Right hindlimb (tissue), 1 donor: ENCODE measurements at places on chromosomes 2 and 18.

GRCh38 chr2:150062416-150062815, 425.1 kb downstream of the RND3 start:
- peak; percentile 61 for DNase-seq

DNA sequence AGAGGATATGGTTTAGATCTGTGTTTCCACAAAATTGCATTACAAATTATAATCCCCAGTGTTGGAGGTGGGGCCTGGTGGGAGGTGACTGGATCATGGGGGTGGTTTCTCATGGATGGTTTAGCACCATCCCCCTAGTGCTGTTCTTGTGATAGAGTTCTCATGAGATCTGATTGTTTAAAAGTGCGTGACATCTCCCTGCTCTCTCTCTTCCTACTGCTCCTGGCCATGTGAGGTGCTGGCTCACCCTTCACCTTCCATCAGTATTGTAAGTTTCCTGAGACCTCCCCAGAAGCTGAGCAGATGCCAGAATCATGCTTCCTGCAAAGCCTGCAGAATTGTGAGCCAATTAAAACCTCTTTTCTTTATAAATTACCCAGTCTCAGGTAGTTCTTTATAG, 33.1 kb downstream of the LHCGR start:
- DNase-seq, result no peak

- no peak for DNase-seq
Measured at GRCh38 chr18:62239475-62239874, 52.4 kb downstream of the RELCH start.

DNA sequence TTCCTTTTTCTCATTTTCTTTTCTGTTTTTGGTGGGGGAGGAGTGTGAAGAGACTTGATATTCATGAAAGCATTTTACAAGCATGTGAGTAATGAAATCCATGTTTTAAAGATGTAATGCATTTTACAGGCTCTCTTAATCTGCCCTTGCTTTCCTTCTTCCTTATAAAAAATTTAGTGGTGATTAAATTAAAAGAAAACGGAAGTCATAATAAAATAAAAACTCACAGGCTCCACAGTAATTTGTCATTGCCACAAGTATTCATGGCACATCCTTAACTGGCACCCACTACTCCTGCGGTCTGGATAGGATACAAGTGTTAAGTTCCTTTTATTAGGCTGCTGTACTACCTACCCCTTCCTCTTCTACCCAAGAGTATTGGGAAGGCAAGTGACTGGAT, 241.2 kb downstream of the SLC4A3 start:
- no peak for DNase-seq

- DNase-seq, result no peak
Measured at GRCh38 chr2:127084611-127085316, 22.2 kb downstream of the BIN1 start.

DNA sequence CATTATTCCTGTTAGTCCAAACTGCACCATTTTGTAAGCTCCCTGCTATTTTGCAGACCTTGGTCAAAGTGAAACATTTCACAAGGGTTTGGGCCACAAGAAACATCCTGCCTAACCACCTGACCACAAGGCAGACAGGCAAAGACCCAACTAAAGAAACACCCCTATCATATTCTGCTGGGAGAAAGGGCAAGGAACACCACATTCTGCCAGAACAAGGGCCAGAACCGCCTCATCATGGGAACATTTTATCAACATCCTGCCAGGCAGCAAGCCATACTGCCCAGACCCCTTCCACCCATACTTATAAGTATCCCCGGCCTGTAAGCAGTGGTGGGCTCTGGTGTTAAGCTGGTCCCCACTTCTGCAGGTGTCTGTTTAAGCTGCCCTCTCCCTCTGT, 12.0 kb upstream of the RAB31 start:
- DNase-seq, result no peak

DNA sequence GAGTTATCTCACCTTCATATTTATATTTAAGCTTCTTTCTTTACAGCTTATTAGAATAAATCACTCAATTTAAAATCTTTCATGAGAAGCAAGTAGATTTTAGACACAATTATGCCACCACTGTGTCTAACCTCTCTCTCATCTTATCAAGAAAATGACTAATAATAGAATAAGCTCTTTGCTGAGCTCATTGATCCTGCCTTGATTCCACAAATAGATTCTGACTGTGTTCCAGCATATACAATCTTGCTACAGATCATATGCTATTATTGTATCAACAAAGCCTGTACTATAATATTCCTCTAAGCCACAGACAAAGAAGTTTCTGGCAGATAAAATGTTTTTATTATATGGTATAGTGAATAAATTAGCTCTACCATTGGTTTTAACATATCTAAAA, 168.7 kb upstream of the GULP1 start:
- DNase-seq, result no peak

DNA sequence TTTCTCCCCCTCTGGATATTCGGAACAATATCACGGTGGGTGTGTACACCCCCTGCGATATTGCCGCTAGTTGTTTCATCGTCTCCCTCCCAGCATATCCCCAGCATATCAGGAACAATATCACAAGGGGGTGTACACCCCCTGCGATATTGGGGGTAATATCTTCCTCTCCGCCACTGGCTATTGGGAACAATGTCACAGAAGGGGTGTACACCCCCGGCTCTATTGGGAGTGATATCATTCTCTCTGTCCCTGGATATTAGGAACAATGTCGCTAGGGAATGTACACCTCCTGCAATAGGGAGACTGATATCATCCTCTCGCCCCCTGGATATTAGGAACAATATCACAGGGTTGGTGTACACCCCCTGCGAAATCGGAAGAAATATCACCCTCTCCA, 1932.0 kb downstream of the SUCLG1 start:
- DNase-seq, result no peak

DNA sequence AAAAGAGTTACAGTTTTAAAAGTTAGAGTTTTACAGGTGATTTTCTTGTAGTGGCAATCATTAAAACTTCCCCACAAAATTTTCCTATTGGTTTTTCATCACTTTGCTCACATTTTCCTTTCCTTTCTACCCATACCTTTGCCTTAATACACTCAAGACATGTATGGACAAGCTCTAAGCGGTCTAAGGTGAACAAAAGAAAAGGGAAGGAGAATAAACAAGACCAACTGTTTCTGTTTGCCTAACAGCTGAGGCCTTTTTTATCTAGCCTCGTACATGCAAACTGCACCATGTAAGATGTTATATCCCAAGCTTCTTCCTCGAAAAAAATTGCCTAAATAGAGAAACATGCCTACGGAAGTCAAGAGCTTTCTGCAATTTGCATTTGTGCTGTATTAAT, 33.9 kb upstream of the TBC1D8 start:
- DNase-seq, result no peak

- DNase-seq, result no peak
Measured at GRCh38 chr2:6692056-6692455, 173.7 kb downstream of the CMPK2 start.

DNA sequence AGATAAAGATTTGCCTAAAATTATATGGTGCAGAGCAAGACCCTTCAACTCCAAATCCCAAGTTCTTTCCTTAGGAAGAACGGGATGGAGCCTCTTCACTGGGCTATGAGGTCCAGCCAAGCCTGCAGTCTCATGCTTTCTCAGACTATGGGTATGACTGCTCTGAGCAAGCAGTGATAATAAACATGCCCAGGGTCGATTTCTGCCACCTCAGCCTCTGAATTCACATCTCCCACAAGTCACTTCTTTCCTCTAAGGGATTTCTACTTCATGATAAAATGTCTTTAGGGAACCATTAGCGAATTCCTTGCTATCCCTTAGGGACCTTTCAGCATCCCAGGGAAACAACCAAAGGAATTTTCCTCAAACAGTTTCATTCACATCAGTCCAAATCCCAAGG, 94.8 kb downstream of the GFPT1 start:
- DNase-seq, result no peak

DNA sequence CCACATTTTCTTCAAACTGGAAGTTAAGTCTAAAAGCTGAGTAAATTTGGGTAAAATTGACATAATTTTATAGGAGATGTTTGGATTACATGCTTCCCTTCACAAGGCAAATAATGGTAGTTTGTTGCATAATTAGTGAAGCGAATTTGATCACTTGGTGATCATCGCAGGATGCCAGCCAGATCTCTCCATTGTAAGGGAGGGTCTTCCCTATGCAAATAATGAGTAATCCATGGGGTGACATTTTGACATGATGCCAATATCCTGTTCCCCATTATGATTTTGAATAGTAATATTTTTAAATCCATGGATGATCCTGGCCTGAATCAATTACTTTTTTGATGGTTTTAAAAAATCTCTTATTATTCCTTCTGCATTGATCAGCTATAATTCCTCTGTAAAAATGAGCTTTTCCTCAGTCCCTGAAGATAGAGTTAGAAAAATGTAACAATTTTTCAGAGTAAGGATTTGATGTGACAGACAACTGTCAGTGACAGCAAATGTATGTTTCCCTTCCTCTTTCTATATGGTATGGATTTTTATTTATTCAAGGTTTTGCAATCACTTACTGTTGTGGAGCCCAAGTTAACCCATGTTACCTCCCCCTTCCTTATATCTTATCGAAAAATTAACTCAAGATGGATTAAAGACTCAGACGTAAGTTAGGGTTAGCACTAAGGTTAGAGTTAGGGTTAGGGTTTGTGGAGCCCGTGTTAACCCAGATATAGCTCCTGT, 21.4 kb downstream of the CCL20 start:
- DNase-seq, result no peak

DNA sequence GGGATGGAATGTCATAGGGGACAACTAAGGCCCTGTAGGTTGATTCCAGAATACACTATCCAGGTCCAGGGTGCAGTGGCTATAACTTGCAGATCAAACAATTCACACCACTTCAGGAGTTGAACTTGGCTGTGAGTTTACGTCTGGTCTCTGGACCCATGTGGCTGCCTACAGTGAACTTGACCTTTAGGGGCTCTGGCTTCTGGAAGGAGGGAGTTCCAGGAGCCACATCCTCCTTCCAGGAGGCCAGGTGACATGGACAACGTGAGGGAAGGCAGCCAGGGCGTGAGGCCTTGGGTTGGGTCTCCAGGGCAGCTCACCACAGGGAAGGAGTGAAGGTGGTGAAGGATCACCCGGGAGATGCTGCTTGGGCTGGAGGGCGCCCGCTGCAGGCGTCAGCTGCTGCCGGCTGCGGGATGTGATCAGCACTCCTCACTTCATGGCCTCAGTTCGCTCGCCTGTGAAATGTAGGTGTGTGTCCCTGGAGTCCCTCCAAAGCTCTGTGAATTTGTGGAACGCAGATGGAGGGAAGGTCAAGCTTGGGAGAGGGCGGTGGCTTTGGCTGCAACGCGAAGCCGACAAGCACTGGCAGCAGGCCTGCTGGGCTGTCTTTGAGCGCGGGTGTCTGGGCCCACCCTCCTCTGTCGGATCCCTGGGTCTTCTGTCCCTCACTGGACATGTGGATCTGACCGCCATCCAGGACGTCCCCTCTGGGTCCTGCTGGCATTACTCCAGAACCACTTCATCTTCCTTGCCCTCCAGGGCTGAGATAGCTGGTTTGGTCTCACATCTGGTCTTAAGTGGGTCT, 146.5 kb downstream of the GLI2 start:
- no peak for DNase-seq

- DNase-seq, result no peak
Measured at GRCh38 chr2:233799087-233799665, 21.0 kb downstream of the MROH2A start.

GRCh38 chr18:31680831-31681568, 3.4 kb downstream of the B4GALT6 start:
- no peak for DNase-seq

DNA sequence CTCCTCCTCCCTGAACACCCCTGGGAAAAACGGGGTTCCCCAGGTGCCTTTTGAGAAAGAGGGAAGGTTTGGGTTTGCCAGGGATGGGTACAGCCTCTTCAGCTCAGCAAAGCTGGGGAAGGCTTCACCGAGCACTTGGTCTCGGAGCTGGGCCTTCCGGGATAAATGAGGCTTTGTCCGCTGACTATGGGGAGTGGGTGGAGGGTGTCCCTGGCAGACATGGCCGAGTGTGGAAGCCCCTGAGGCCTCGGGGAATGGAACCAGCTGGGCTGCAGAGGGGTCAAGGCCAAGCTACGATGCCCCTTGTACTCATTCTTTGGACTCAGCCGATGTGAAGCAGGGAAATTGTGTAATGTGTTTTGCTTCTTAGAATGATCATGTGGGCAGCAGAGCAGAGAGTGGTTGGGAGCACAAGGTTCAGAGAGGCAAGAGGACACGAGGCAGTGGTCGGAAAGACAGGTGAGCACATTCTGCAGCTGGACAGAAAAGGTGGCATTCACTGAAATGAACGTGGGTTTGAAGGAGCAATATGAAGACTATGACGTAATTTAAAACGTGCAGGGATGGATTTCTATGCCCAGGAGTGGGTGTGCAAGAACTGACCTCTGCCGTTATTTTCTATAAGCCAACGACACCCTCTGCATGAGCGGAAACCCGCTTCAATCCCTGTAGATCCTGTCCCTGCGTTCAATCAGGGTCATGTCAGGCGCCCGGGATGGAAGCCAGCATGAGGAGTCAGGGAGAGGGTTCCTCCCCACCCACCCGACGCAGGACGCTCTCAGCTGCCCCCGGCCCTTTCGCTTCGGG, 142.6 kb downstream of the PXDN start:
- DNase-seq, result peak; percentile 43

- DNase-seq, result no peak
Measured at GRCh38 chr2:105403783-105404698, 5.2 kb upstream of the FHL2 start.

DNA sequence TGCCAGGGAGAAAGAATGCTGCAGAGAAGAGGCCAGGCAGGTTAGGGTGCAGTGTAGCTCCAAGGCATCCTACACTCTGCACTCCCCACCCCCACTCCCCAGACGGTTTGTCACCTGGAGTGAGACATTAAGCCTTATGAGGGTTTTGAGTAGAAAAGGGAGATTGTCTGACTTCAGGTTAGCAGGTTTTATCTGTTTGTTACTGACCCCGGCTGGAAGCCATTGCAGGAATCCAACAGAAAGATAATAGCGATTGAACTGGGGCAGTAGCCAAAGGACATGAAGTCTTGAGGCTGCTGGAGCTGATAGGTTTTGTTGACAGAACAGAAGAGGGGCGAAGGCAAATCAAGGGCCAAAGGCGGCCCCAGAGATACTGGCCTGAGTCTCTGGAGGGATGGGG, 36.0 kb upstream of the OR6B3 start:
- no peak for DNase-seq

DNA sequence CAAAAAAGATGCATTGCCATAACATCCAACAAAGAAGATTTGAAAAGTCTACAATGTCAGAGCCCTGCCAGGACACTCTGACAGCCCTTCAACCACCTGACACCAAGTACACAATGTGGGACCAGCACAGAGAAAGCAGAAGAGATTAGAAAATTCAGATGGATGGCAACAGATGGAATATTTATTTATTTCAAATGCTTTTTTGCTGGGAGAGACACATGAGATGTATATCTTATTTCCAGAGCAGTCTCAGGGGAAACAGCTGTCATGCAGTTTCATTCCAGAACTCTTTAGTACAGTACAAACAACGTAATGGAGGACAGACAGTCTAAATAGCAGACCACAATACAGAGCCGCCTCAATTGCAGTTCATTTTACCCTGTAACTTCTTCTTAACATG, 110.1 kb downstream of the MAIP1 start:
- peak; percentile 61 for DNase-seq

GRCh38 chr2:129337076-129337475, 642.4 kb upstream of the RAB6C start:
- no peak for DNase-seq
